B cell (primary cell): ENCODE measurements at places on chromosomes 1 and 21.

DNA sequence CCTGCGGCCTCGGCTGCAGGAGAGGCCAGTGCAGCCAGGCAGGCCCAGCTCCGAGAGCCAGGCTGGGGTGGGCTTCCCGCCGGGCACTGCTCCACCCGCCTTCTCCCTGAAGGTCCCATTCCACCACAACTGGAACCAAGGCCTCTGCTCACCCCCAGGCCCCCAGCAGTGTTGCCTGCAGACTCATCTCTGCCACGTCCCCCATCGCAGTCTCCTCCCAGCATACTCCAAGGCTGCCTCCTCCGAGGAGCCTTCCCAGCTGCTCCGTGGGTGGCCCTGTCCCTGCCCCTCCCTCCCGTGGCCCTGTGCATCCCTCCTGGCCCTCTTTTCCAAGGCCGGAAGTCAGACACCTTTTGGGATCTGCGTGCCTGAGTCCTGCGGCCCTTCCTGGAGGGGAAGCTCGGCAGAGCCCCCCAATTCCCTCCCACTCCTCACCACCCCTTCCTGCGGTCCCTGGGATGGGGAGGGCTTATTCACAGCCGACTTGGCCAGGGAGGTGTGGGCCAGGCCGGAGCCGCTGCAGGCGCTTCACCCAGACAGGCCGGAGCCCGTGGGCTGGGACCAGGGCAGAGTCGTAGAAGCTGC, 47.6 kb downstream of the SLX9 start:
- no peak for DNase-seq

DNA sequence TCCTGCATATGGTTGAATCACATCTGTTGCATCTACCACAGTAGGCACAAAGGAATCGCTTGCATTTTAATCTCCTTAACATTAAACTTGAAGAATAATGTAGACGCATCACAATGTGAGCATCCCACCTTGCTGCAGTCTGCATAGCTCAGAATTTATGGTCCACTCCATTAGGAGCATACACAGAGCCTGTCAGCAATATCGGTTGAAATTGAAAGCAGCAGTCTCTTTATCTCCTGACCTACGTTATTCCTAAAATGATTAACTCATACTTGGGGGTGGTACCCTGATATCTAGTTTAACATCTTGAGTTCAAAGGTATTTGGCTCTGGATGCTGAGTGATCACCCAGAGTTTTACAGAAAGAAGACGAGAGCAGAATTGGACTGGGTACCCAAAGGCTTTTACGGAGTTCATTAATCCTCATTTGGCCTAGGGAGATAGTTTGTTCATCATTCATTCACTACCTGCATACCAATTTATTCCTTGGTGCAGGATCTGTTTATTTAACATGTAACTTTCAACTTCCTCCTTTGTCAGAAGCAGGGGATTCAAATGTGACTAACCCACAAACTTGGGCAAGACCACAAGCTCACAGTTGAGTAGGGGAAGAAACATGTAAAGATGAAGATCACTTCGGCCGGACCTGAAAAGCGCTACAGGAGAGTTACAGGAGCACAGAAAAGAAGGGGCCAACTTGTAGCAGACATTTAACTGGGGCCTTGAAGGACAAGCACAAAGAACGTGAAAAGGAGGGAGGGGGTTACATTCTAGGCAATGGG, 187.9 kb downstream of the DAB1 start:
- no peak for DNase-seq

DNA sequence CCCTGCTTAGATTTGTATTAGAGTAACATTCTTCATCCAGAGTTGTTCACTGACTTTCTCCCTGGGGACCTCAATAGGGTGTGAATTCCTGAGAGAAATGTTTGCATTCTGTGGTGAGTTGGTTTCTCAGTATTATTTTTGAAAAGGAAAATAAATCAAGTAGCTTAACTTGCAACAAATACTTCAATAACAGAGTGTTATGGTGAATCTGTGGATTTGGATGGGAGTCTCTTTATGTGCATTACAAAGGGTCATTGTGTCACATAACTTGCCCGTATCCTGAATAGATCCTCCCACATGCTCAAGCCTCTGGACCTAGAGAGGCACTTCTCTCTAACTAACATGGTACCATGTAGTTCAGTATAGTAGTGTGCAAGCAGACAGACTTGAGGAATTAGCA, 68.4 kb upstream of the IPO9 start:
- no peak for DNase-seq

GRCh38 chr1:20149601-20150325, 10.6 kb downstream of the PLA2G2F start:
- DNase-seq, result no peak

GRCh38 chr1:26692793-26693490, 2.9 kb upstream of the ARID1A start:
- DNase-seq, result peak; percentile 93

DNA sequence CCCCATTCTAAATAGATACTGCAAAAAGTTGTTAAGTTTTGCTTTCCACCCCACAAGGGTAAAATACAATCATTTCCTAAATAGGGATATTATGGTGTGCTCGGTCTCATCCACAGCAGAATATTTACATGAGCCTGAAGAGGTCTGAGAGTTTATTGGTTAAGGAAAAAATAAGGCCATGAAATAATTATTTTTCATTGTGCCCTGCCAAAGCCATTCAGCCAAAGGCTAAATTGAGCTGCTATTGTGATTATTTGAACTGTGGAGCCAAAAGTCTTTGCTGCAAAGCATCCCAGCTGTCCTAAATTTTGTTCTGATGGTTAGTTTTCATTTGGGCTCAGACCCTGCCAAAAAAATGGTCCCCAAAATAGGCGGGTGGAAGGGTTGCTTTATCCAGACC, 298.7 kb upstream of the ESRRG start:
- DNase-seq, result no peak

DNA sequence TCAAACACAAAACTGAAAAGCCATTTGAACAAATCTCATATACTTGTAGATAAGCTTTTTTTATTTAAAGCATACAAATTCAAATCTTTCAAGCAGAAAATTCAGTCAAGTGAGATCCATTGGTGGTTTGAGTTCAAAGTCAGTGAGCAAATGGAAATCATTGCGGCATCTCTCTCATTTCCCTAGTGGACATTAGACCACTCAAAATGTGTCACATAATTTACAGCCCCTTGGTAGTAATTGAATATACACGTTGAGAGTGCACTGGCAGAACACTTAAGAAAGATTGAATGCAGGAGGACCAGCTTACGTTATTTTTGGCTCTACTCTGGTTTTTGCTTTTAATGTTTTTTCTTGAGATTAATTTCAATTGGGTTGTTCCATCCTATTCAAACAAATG, 633.7 kb downstream of the USP25 start:
- no peak for DNase-seq

- DNase-seq, result no peak
Measured at GRCh38 chr1:234214911-234215892, 158.1 kb upstream of the COA6 start.

GRCh38 chr1:231666220-231666936, 39.8 kb downstream of the DISC1 start:
- DNase-seq, result no peak

GRCh38 chr1:185152187-185152767, 4.5 kb downstream of the TRMT1L start:
- no peak for DNase-seq

DNA sequence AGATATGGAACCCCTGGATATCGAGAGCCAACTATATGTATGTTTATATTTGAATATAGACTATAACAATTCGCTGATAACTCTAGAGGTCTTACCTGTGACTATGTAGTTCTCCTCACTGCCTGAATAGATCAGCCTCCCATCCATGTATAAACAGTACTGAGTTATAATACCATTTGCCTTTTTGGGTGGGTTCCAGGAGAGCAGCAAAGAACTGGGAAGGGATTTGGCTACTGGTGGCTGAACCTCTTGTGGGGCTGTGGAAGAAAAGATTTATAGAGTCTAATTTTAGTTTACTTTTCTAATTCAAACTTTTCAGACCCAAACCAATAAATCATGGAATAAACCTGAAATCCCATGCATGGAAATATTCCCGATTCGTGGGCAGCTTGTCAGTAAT, 376.9 kb downstream of the USH2A start:
- no peak for DNase-seq

GRCh38 chr1:248630551-248630950, 4.3 kb downstream of the OR2T11 start:
- DNase-seq, result no peak

GRCh38 chr1:237999426-238000052, 108.8 kb upstream of the ZP4 start:
- no peak for DNase-seq

- peak; percentile 79 for DNase-seq
Measured at GRCh38 chr1:201982623-201983379, at the start of gene RNPEP. Gene RNPEP (plus strand): TSS chr1:201982648. CDS start chr1:201982667, 19 bp downstream.

GRCh38 chr1:73839922-73840321, 358.1 kb downstream of the LRRIQ3 start:
- no peak for DNase-seq

DNA sequence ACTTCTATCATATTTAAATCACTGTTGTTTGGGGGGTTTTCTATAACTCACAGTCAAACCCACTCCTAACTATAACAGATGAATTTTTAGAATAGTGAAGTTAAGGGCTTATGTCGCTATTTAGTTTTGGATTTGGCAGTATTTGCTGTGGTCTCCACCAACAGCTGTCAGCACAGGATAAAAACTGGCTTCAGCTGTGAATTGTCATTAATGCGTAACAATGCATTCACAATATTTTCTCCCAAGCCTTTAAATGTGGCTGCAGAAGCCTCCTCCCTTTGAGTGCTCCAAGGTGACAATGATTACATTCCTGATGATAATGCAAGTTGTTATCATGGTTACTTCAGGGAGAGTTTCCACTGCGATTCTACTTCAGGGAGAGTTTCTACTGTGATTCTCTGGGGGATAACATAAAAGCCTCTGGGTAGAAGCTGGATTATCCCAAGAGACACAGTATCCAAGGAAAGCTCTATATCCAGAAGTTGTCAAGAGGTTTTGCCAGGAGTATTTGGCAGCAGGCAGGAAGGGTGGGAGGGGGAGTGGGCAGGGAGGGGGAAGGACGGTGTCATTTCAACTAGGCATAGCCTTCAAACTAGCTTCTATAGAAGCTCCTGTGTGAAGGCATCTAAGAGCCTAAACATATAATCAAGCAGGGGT, 14.9 kb upstream of the SMIM12 start:
- DNase-seq, result no peak

GRCh38 chr1:234929369-234929768, 199.3 kb downstream of the TOMM20 start:
- DNase-seq, result no peak

DNA sequence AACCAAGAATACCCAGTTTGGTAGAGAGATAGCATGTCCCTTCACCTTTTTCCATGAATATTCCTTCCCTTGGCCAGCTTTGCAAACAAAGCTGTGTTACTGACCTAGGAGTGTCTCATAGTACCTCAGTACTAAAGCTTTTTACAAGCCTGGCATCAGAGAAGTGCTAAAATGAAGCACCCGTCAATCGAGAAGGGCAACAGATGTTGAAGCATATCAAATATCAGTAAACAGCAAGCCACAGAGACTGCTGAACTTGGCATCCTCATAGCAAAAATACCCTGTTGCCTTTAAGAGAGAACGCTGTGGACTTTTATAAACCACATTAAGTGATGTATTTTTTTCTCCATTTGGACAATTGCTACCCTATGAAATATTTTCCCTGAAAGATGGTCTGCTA, 128.6 kb upstream of the HOOK1 start:
- no peak for DNase-seq

- DNase-seq, result peak; percentile 35
Measured at GRCh38 chr21:43921979-43922945, 57.2 kb downstream of the AGPAT3 start.

- no peak for DNase-seq
Measured at GRCh38 chr1:232877365-232878028, 72.3 kb downstream of the MAP10 start.

- no peak for DNase-seq
Measured at GRCh38 chr1:208081972-208082371, 162.2 kb downstream of the PLXNA2 start.

- no peak for DNase-seq
Measured at GRCh38 chr1:231985296-231986023, 358.9 kb downstream of the DISC1 start.

- no peak for DNase-seq
Measured at GRCh38 chr1:201155354-201155753, 1.1 kb upstream of the TMEM9 start.

GRCh38 chr21:27519361-27519760, 552.5 kb upstream of the ADAMTS5 start:
- DNase-seq, result no peak

DNA sequence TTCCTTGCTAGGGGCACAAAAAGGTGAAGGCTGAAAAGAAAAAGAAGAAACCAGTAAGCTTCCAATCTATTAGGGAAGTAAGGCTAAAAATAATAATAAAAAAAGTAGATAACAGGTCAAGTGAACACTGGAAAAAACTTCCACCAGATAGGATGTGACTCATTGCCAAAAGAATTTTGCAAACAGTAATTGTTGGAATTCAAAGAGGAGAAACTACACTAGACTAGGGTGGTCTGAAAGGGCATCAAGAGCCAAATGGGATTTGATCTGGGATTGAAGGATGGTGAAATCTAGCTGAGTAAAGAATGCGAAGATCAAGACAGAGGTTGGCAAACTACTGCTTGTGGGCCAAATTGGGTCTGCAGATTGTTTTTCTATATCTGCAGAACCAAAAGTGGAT, 6.0 kb upstream of the ST6GALNAC3 start:
- no peak for DNase-seq

DNA sequence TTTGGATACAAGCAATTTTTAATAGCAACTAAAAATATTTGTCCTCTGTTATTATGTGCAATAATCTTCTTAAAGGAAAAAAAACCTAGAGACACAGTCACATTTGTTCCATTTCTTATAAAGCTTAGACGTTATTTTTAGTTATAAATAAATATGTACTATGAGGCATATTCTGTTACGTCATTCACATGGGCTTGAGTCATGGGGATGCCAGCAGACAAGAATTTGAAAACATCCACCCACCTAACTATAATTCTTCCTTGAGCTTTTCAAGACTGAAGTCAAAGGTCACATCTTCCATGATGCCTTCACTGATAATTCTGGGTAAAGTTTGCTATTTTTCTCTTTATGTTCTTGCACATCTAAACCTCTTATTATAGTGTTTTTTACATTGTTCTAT, 268.8 kb downstream of the KCTD3 start:
- no peak for DNase-seq
